Vagina (tissue), 2 donors: ENCODE measurements at places on chromosomes 4 and X.

GRCh38 chr4:53141308-53141707 is 224.6 kb downstream of the SCFD2 start:
- DNase-seq, result no peak

GRCh38 chr4:170497689-170498088 is 407.9 kb upstream of the AADAT start:
- no peak for DNase-seq

DNA sequence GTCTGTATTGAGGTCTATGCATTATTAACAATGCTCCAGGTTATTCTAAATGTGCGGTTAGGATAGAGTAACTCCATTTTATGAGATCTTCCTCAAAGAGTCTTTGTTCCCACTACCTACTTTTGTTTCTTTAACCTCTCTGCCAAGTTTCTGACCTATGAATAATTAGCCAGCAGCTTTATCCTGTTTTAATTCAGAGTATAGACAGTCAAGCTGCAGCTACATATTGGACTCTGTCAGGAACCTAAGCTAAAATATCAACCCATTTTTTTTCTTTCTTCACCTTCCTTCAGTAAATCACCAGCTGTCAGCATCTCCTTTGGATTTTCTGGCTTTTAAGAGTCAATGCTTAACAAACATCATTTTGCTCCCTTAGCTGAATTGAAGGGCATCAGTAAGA is 72.3 kb downstream of the TMEM47 start:
- no peak for DNase-seq

DNA sequence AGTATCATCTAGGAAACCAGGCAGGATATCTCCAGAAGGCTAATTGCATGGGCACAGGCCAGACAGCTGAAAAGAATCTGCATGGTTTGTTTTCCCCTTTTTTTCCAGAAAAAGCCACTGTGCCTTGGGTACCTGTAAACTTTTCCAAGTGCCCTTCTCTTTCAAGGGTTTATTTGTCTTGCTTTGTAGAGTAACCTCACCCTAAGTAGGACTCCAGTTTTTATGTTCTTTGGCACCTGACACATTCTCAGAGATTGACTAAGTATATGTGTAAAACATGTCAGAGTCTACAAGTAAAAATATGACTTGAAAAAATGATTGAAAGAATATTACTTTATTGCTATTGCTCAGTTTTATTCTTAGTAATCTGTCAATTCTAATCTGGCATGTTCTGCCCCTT is 70.7 kb upstream of the TEX13C start:
- no peak for DNase-seq

DNA sequence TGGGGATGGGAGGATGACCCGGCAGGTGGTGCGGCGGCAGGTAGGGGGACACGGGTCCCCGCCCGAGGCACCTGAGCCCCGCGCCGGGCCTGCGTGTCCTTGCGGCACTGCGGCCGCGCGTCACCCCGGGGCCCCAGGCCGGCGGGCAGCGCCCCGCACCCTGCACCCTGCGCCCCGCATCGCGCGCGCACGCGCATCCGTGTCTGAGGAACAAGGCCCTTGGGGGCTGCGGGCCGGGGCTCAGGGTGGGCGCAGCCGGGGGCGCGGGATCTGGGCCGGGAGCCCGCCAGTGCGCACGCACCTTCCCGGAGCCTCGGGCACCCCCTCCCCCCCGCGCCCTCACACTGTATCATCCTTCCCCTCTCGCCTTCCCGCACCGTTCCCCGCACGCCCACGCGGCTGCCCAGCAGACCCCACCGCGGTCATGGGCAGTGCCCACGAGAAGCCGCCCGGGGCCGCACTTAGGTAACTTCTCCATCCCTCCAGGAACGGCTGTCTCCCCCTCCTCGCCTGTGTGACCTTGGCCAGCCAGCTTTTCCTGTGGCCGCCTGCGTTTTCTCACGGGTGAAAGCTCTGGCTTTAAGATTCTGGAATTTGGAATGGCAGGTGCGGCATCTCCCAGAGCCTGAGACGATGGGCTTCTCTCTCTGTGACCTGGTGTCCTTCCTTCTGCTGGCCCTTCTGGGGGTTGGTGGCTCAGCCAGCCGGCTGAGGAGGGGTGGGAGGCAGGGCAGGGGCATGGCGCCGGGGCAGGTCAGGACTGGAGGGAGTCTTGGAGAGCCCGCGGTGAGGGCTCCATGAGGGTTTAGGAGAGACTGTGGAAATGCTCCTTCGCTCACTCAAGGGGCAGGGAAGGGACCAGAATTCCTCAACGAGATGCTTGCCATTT is 748 bp downstream of the ATP2B3 start:
- DNase-seq, result no peak

DNA sequence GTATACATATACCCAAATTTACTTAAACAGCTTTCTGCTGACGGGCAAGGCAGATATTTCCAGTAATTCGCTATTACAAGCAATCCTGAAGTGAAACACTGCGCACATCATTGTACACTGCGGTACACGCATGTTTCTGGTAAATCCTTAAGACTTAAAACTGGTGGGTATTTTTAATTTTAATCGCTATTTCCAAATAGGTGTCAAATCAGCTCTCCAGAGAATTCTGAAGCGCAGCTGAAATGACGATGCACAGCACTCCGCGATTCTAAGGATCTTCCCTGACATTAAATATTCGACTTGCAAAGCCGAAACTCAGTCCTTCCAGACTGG is 361 bp downstream of the TMEM128 start:
- DNase-seq, result no peak

GRCh38 chr4:138341739-138342415 is 99.7 kb upstream of the SLC7A11 start:
- DNase-seq, result no peak

GRCh38 chr4:153432965-153433753 is 33.0 kb upstream of the TMEM131L start:
- no peak for DNase-seq

GRCh38 chrX:40099055-40099958 is 1.5 kb upstream of the BCOR start:
- no peak for DNase-seq

DNA sequence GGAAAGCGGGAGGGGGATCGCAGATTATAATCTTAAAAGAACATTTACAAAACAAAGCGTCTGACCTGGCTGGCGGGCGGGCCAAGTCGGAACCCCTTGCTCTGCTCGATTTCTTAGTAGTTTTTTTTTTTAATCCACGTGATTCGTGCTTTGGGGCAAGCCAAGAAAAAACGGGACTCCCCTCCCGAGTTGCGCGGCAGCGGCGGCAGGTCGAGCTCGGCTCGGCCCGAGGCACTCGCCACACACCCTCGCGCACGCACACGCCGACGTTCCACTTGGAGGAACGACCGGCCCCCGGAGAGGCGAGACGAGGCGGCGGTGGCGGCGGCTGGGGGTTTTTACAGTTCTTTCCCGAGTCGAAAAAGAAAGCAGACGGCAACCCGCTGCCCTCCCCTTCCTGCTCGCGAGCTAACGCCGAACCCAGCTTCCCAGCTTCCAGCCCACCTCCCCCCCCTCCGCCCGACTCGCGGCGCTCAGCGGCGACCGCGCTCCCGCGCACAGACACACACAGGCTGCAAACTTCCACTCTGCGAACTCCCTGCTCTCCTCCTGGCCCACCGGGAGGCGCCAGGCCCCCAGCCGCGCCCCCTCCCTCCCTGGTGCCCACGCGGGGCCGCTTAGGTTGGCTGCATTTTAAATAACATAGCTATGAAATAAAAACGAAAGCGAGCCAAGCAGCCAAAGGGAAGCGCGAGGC is 1.2 kb downstream of the BCOR start:
- no peak for DNase-seq

- no peak for DNase-seq
These were observed 285.9 kb upstream of the PPARGC1A start for GRCh38 chr4:24175707-24176106.
